ENCODE measurements at places on chromosomes 16 and 17.
A peak's percentile ranks its signal among the peaks of the same experiment; 100 is the strongest.

DNA sequence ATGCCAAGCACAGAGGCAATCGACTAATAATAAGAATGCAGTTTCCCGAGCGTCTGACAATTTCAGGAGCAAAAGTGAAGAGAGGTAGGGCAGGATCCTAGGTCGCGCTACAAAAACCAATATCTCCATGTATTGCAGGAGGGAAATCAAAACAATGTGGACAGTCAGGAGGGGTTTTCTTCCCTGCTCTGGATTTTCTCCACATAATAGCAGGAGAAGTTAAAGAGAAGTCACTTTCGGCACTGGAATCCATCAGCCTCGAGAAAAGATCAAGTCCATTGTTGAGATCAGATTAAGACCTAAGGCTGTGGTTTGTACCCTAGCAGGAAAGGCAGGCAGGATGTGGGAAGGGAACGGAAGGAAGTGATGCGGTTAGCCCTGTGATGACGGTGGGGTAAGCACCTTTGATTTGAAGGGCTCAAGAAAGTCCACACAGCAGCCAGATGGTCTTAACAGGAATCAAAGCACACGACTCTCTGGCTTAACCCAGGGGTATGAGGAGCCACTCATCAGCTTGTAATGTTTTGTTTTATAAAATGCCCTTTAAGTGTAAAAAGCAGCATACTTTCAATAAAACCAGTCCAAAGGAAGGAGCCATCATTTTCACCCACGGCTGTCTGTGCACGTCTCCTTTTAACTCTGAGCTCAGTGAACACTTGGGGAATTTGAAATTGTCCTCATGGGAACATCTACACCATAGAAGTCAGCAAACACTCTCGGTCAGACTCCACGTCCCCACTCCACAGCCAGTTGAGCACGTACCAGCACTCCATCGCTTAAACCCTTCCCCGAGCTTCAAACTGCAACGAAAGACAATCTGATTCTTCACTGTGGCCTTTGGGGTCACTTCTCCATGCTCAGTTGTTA lies 15.8 kb upstream of the AKTIP start:
- peak; percentile 80 for DNase-seq

DNA sequence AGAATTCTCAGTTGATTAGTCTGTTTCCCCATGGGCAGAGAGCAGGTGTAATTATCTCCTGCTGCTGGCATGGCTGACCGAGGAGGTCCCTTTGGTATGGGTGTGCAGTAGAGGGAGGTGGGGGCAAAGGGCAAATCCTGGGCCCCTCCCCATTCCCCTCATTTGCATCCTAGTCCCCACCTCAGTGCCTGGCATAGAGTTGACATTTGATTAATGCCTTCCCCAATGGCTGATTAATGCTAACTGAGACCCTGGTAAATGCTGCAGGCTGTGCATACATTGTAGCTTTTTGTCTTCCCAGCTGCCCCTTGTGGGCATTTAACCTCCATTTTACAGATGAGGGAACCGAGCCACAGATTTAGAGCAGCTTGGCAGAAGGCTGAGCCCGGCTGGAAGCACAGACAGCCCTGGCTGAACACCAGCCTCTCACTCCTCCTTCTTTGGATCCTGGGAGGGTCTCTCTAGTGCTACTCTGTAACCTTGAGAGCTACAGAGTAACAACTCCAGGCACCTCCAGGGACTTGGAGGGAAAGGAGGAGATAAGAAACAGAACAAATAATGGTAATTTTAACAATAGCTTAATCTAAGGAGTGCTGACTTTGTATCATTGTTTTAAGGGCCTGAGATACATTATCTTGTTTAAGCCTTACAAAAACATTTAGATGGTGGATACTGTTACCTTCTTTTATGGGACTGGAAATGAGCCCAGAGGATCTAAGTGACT lies 5.1 kb downstream of the PLCG2 start:
- DNase-seq: no peak

- DNase-seq: no peak
These were observed 255.2 kb downstream of the CNTNAP4 start for GRCh38 chr16:76532188-76532973.

DNA sequence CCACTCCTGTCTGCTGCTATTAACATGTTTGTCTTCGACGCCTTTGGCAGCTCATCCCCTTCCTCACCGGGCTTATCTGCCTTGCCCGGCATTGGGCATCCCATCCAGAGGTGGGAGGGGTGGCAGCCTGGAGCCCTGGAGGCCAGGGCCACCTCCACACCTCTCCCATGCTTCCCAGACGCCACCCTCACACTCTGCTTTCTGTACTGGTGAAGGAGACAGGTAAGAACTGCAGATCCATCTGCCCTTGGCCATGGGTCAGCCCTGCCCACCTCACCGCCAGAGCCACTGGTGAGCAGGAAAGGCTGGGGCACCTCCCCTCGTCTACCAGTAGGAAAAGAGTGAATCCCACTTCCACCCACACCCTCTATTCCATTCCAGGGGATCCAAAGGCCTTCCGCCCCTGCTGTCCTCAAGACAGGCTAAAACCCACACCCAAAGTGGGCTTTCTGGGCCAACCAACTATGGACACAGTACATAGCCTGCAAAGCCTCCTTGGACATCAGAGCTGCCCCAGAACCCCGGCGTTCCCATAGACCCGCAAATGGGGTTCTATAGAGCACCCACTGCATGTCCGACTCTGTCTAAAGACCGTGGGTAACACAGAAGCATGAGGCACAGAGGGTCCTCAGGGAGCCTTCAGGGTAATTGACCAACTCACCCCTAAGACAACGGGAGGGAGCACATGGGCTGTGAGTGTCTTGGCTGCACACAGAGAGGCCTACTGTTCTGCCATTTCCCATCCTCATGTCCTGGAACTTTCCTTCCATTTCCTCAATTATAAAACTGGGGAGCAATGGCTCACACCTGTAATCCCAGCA lies 23.4 kb upstream of the RBFOX3 start:
- peak; percentile 40 for DNase-seq

GRCh38 chr16:50315346-50315997 lies 49.1 kb downstream of the ADCY7 start:
- DNase-seq: no peak

Measured in activated CD8-positive, alpha-beta memory T cell treated with anti-CD3 and anti-CD28 coated beads for 24 hours (primary cell).